ENCODE measurements at places on chromosomes 4 and X.

GRCh38 chrX:108415891-108416290, 22.3 kb downstream of the COL4A6 start:
- DNase-seq: no peak

GRCh38 chrX:111402344-111402743, 9.6 kb downstream of the DCX start:
- DNase-seq: no peak

DNA sequence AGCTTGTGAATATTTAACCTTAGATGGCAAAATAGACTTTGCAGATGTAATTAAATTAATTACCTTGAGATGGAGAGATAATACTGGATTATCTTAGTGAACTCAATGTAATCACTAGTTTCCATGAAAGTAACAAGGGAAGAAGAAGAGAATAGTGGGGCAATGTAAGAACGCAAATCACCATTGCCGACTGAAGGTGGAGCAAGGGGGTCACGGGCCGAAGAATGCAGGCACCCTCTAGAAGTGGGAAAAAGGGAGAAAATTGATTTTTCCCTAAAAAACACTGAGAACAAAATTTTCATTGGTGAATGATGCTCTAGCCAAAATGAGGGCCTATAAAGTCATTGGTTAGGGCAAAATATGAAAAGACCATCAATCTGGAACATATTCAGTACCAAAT, 375.6 kb upstream of the EPHA5 start:
- DNase-seq: no peak

- DNase-seq: no peak
Observed at GRCh38 chrX:105872941-105873340, 50.6 kb downstream of the NRK start.

GRCh38 chr4:159504684-159505083, 401.8 kb downstream of the RAPGEF2 start:
- no peak for DNase-seq

DNA sequence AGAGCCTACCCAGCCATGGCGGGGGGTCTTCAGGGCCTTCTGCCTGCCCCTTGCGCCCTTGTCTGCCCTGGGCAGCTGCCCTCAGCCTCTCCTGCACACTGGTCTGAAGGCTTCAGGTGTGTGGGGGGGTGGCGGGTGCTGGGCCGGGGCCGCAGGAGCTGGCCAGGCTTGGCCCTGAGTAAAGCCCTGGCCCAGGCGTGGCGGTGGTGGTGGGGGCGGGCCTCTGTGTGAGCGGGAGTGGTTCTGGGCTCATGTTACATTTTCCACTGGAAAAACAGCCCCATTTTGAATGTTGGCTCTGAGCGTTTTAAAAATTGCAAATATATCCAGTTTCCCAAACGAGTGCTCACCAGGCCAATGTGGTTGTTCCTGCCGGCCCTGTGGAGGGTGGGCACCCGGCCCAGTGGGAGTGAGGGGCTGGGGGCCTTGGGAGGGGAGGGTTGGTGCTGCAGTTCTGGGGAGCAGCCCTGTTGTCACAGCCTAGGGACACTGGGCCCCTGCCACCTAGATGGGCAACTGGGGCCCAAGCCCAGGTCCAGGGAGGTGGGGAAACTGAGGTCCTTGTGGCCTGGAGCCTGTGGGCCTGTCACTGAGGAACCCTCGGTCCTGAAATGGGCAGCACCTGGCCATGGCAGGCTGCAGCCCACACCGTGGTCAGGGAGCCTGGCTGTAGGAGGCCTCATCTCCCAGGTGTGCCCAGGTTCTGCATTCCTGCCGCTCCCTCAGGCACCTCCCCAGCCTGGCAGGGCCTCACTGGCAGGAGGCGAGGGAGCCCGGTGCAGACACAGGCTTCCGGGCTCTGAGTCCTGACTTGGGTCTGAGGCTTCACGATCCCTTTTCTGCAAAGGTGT, 28.3 kb downstream of the FGFRL1 start:
- no peak for DNase-seq

GRCh38 chr4:67499799-67500198, 45.5 kb downstream of the CENPC start:
- DNase-seq: no peak

DNA sequence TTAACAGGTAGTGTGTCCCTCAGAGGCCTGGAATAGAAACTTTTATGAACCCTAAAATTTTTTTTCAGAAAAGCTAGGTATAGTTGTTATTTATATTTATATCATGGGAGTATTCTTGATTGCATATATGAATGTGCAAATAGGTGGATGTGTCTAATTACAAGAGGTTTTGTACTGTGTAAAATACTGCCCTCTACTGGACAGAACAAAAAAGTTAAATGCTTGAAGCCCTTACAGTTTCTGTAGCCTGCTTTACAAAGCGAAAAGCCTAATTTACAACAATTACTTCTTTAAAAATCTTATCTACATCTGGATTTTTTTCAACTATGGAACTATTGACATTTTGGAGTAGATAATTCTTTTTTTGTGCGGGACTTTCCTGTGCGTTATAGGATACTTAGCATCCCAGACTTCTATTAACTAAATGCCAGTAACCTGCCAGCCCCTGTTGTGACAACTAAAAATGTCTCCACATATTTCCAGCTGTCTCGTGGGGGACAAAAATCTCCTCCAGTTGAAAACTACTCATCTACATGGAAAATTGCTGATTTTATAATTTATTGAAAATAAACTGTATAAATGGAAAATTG, 35.1 kb downstream of the ENPEP start:
- DNase-seq: peak; percentile 37

- no peak for DNase-seq
Observed at GRCh38 chr4:61549336-61549735, 349.2 kb downstream of the ADGRL3 start.

DNA sequence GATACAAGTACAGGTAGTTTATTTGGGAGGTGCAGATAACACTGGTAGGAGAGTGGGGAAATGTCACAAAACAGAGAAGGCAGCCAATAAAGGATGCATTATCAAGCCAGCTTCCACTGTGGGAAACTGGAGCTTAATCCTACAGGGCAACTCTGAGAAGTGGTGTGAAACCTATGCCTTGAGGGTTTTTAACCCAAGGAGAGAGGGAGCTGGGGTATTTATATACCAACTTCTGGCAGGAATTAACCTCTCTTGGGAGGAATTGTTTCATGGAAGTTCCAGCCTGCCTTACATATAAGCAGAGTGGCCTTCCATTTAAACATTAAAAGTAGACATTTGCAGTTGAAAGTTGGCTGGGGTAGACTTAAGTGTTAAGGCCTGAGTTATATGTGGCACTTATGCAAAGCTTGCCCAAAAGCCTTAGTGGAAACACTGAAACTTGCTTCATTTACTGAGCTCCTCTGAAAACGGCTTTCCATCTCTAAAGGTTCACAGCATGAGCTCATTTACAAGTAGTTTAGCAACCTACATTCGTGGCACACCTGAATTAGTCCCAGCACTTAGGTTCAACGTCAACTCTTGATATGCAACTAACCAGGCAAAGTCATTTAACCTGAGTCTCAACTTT, 19.2 kb downstream of the MAGEB17 start:
- no peak for DNase-seq

DNA sequence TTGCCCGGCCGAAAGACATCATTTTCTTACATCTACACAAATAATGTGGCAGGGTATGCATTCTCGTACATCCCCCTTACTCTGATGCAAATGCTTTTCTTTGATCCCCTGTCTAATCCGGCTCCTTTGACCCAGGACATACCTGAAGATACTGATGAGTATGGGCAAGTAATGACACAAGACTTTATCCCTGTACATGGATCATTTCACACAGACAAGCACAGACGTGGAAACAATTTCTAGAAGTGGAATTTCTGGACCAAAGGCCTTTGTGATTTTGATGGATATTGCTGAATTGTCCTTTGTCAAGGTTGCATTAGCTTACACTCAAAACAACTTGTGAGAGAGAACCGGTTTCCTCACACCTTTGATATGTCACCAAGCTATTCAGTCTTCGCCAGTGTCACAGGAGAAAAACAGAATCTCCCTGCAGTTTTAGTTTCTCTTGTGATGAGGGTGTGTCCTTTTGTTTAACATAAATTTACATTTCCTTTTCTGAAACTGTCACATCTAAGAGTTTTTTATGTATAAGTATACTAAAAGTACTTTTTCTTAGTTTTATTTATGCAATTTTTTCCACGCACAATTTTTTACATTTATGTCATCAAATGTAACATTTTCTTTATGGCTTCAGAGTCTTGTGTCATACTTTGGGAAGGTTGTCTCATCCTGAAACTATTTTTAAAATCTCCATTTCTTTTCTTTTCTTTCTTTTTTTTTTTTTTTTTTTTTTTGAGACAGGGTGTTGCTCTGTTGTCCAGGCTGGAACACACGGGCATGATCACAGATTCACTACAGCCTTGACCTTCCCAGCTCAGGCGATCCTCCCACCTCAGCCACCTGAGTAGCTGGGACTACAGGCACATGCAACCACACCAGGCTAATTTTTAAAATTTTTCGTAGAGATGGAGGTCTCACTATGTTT, 25.2 kb downstream of the RWDD4 start:
- DNase-seq: no peak

- DNase-seq: no peak
Observed at GRCh38 chr4:86895692-86896488, 3.7 kb upstream of the C4orf36 start.

- no peak for DNase-seq
Observed at GRCh38 chrX:121356850-121357171, 309.4 kb downstream of the GLUD2 start.

GRCh38 chr4:185210102-185210981, 944 bp downstream of the SNX25 start:
- DNase-seq: no peak

- peak; percentile 31 for DNase-seq
Observed at GRCh38 chrX:3461397-3462165, 115.1 kb upstream of the MXRA5 start.

GRCh38 chr4:153506341-153507309, 40.5 kb downstream of the TMEM131L start:
- no peak for DNase-seq

DNA sequence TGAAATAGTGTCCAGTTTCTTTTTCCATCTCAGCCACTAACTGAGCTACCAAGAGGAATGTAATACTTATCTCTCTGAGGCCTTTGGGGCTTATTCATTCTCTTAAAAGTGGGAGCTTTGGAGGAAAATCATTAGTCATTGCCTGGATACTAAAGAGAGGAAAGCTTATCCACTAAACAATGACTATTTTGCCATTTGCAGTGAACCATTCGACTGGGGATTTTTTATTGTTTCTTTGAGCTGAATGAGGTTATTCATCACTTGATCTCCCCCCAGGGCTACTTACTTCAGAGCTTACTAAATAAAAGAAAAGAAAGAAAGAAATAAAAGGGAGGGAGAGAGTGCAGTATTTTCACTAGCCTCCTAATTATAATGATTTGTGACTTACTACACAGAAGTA, 1329.5 kb upstream of the TENM3 start:
- DNase-seq: no peak

- no peak for DNase-seq
Observed at GRCh38 chr4:71855944-71856343, 72.1 kb upstream of the GC start.

DNA sequence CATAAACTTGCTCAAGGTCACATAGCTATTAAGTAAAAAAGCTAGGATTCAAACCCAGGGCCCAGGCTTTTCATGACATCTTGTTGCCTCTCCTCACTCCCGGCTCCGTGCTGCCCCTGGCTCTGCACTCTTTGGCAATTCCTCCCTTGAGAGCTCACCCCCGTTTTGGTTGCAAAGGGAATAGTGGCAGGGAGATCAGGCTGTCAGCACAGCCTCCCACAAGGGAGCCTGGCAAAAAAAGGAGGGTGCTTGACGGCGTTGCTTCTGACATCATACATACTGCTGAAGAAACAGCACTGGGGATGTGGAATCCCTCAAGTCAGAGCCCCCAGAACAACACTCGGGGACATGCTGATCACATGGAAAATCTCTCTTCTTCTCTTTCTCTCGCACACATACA, 20.5 kb downstream of the IQSEC2 start:
- no peak for DNase-seq

- no peak for DNase-seq
Observed at GRCh38 chrX:148930206-148930729, 429.9 kb downstream of the AFF2 start.

DNA sequence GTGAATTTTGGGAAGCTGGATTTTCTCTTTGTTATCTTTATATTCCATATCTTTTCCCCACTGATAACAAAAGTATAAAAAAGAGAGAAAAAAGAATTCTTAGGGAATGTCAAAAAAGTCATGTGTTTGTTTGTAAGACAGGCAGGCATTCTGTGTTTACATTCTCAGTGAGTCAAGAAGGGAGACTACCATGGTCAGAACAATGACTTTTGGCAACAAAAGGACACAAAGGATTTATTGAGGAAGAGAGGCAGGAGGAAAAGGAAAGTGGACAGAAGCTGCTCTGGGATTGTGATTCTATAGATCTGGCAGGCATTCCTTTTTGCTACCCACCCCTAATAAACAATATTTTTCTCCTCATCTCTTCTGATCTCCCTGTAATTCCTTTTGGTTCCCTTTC, 5.9 kb upstream of the ANK2 start:
- no peak for DNase-seq

DNA sequence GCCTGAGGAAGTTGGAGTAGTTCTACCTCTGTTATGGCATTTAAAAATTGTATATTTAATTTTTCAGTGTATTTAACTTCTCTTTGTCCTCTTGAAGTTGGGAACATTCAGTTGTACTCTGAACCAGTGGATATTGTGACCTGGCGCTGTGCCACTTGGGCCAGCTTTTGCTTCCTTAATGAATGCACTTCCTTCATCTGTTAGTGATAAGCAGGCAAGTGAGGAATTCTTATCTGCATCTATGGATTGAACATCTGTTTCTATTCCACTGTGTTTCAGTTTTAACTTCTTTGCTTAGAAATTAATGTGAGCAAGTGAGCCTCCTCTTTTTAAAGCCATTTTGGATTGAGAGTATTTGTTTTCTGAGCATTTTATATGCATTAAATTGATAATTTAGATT, 128.3 kb downstream of the UCHL1 start:
- no peak for DNase-seq

GRCh38 chrX:139739138-139739537, 31.2 kb upstream of the MCF2 start:
- DNase-seq: no peak

GRCh38 chr4:94924566-94924965, 166.8 kb downstream of the BMPR1B start:
- DNase-seq: no peak

DNA sequence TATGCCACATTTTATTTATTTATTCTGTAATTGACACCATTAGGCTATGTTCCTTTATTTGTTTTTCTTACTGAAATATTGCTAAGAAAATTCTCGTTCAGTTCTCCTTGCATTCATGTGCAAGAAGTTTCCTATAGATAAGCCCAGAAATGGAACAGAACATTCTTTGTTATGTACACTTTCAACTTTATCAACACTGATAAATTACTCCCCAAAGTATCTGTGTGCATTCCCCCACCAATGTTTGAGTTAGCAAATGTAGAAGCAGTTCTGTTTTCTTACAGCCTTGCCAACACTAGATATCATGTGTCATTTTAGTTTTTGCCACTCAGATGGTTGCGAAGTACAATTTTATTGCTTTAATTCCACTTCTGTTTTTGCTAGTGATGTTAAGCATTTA, 166.4 kb upstream of the NPY2R start:
- no peak for DNase-seq

GRCh38 chr4:176404621-176405020, 84.9 kb downstream of the SPCS3 start:
- no peak for DNase-seq
